ENCODE measurements at places on chromosomes 2 and 18.

GRCh38 chr18:80009661-80010550 is 21.5 kb upstream of the TXNL4A start:
- peak; percentile 96 for DNase-seq

- no peak for DNase-seq
These were observed 82.4 kb upstream of the PELI1 start for GRCh38 chr2:64226611-64227010.

DNA sequence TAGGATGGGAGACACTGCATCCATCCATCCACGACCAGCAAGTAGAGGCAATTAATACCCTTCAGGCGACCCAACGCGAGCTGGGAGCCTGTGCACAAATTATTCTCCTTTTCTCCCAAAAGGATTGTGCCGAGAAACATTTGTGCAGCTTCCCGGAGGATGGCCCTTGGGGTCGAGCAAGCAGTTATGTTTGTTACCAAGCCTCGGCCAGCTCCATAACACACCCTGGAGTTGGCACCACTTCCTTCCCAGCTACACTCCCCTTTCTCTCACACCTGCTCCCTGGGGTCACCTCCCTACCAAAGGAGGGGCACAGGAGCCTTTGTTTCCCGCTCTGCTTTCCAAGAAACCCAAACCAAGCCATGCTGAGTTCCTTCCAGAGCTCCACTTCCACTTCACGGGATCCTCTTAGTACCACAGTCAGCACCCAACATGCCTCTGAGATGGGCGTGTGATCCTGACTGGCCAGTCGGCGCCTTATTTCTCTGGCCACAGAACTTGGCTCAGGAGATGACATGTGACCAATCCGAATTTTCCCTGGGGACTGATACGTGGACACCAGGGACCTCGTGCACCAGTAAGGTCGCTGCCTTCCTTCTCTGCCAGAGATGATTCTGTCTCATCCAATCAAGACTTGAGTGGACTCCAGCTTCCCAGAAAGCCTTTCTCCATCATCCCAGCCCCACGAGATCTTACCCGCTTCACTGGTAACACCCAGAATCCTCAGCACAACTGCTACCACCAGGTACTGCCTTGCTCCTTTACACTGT is 28.5 kb downstream of the GPR55 start:
- no peak for DNase-seq

DNA sequence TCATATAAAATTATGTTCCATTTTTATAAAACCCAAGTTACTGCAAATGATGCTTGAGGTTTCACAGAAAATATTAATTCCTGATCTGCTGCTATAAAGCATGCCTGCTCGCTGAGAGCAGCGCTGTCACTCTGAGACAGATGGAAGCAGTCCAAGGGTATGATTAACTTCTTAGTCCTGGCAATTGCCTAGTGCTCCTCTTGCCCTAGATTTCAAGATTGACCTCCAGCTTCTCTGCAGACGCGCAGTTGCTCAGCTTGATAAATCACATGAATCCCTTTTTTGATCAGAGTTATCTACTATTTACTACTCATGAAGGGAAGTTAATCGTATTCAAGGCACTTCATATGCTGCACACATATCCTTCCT is 154.6 kb upstream of the REV1 start:
- DNase-seq, result peak; percentile 68

DNA sequence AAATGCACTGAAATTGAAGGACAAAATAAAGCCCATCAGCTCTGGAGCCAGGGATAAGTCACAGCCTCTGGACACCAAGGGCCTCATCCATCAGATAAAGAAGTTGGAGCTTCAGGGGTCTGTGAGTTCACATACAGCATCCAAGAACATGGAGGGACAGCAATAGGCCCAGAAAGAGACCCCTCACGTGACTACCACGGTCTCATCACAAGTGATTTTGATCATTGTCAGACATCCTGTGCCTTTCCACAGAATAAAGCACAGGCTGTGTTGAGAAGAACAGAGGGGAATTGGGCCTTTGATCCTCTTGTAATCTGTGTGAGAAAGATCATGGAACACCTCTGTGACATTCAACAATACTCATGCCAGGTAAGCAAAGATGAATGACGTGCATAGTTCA is 65.2 kb upstream of the CTAGE1 start:
- DNase-seq, result no peak

DNA sequence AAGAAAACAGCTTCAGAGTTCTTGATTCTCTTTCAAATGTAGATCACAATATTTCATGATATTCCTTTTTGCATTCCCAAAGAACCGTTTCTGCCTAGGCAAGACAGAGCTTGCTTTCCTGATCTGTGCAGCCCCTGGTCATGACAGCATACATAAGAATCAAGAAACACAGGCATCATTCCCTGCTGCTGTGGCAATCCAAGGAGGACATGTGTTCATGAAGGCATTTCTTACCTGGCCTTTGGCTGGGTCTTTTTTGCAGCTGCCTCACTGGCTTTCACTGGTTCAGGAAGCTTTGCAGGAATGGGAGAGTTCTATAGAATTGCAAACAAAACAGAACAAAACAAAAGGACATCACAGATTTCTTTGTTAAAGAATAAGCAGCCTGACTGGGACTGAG is 87.6 kb upstream of the NFU1 start:
- DNase-seq, result no peak

GRCh38 chr2:41854227-41854626 is 193.6 kb upstream of the PKDCC start:
- no peak for DNase-seq

DNA sequence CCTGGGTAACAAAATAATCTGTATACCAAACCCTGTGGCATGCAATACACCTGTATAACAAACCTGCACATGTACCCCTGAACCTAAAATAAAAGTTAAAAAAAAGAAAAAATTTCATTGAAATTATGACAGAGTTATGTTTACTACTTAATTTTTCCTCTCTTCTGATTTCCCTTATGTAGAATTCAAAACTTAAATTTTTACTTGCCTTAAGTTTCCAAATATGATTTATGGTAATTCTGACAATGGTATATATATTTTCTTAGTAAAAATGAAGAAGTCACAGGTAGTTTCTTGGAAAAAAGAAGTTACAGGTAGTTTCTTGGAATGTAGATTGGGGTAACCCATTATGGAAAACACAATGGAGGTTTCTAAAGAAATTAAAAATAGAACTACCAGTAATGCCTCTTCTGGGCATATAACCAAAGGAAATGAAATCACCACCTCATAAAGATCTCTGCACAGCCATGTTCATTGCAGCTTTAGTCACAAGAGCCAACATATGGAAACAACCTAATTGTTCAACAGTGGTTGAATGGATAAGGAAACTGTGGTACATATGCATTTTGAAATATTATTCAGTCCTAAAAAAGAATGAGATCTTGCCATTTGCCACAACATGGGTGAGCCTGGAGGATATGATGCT is 164.9 kb downstream of the BABAM2 start:
- DNase-seq, result no peak

GRCh38 chr18:7677001-7677400 is 109.9 kb downstream of the PTPRM start:
- DNase-seq, result peak; percentile 27

- no peak for DNase-seq
These were observed 6.4 kb upstream of the PIK3C3 start for GRCh38 chr18:41948544-41949110.

GRCh38 chr2:65701191-65701590 is 268.8 kb upstream of the SPRED2 start:
- no peak for DNase-seq

DNA sequence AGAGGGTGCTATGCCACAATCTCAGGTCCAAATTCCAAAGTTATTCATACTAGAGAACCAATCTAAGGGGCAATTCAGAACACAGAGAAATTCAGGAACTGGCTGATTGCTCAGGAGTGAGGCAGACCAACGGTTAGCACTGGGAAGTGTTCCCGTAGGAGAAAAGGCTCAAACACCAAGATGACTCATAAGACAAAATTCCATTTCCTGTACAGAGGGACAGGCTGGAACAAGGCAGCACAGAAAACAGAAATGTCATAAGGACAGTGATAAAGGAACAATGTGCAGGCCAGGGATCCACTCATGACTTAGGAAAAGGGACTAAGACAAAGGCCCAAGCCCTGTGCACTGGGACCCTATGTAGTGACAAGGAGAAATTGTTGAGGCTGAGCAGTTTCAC is 54.2 kb downstream of the PDE1A start:
- peak; percentile 95 for DNase-seq

- DNase-seq, result no peak
These were observed 71.1 kb downstream of the EXOC6B start for GRCh38 chr2:72754628-72755320.
